ENCODE measurements at places on chromosomes 7 and 10. TPM values are rescaled to one million over a fixed set of nuclear protein-coding genes. Genes with fewer than 3 reads are reported as not detected.

Gene TMEM26
- total RNA-seq: 0.28 TPM

Gene SYT15B
- 1.5 TPM for total RNA-seq

Gene SUPV3L1
- 23.8 TPM for total RNA-seq

Gene CYP2W1
- under 0.01 TPM for total RNA-seq

Gene SRI
- total RNA-seq: 79.0 TPM

Gene PVRIG
- total RNA-seq: not detected

All from smooth muscle cell of the umbilical artery (primary cell).